MV-4-11 (cell line): ENCODE measurements at places on chromosomes 11 and 22.

GRCh38 chr11:68841718-68842426 lies at the start of gene CPT1A:
CPT1A (minus strand) TSS chr11:68841916; CDS start chr11:68815474, 26,442 bp downstream.
- DNase-seq, result peak; percentile 40

DNA sequence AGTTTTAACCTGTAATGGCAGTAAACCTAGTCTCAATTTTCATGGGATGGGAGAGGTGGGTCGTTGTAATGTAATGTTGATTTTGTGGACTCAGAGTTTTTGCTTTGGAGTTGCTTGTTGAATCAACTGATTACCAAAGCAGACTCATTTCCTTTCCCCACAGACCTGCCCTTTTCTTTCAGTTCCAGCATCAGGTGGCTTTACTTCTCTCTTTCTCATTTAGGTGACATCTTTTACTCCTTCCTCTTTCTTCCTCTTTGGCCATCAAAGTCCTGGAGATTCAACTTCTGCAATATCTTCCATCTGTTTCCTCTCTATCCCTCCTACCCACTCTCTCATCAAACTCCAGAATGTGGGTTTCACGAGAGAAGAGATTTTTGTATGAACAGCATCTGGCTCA lies 313.9 kb downstream of the TMEM135 start:
- DNase-seq, result peak; percentile 69

DNA sequence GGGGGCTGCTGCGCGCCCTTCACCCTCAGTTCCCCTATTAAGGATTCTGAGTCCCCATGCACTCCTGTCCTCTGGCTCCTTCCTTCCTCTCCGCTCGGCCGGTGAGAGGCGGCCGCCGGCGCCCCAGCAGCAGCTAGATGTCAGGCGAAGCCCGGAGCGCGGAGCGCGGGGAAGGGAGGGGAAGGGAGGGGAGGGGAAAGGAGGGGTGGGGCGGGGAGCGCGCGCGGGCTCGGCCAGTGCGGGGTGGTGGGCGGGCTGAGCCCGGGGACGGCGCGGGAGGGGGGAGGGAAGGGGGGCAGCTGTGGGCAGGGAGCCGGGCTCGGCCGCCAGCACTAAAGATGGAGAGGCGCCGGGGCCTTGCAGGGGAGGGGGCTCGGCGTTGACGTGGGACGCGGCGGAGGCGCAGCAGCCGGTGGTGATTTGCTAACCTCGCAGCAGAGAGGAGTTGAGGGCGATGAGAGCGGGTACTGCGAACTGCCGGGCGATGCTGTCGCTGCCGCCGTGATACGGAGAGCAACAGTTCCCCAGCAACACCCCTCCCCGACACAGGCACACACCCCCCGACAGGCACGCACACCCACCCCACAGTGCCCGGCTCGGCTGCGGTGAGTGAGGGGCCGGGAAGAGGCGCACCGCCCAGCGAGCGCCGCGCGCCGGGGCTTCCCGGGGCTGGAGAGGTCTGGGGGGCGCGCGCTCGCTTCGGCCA lies at the start of gene ZBTB16:
Gene ZBTB16, plus strand, starts transcription at position 434 of the 706 bp plus-strand sequence. CDS start 3,590 bp downstream, outside the sequence.
- peak; percentile 50 for DNase-seq

DNA sequence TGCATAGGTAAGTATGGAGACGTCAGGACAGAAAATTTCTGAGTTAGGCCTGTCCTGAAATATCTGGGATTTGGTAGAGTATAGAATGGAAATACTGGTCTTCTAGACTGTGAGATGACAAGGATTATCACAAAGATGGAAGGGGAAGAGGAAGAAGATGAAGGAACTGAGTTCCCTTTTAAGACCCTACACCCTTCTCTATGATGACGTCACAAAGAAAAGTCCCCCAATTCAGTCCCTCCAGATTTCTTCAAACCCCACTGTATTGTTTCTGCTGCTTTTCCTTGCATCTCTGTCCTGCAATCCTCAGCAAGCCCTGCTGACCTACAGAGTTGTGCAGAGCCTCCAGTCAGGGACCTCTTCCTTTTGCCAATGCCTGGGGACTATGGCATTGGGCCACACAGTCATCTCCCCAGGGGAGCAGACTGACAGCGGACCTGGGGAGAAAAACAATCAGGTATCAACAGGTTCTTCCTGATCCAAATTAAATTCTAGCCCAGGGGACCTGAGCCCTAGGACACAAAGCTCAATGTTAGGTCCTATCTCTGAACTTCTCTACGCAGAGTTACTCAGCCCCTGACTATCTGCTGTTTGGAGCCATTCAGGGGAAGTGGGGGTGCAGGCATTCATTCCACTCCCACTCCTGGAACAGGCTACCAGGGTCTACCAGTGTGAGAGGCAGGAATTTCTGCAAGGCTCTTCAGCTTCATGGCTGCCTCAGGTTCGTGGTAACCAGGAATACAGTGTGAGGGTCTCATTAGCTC lies 49.2 kb upstream of the POU2AF1 start:
- no peak for DNase-seq

DNA sequence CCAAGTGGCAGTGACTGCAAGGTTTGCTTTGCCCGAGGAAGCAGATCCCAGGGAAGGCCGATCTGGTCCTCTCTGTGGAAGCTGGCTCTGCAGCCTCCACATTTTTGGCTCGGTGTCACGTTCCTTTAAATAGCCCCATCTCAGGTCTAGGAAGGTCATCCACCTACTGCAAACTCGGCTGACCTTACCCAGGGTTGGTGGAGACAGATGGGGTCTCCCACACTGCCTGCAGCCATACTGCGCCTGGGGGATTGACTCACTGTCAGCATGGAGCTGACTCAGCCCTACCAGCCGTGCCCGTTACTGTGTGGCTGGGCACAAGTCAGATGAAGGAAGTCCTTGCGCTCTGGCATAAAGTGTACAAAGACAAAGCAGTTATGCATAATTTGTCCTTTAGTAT lies 16.9 kb downstream of the CDPF1 start:
- DNase-seq, result peak; percentile 69

GRCh38 chr22:36862251-36863242 lies 1.7 kb downstream of the NCF4 start:
- DNase-seq, result peak; percentile 92

- peak; percentile 76 for DNase-seq
Measured at GRCh38 chr11:63478896-63479295, 12.1 kb downstream of the PLAAT5 start.

GRCh38 chr11:78652843-78653239 lies 78.2 kb upstream of the NARS2 start:
- DNase-seq, result no peak

GRCh38 chr22:43535336-43535735 lies 123.5 kb downstream of the MPPED1 start:
- DNase-seq, result no peak

DNA sequence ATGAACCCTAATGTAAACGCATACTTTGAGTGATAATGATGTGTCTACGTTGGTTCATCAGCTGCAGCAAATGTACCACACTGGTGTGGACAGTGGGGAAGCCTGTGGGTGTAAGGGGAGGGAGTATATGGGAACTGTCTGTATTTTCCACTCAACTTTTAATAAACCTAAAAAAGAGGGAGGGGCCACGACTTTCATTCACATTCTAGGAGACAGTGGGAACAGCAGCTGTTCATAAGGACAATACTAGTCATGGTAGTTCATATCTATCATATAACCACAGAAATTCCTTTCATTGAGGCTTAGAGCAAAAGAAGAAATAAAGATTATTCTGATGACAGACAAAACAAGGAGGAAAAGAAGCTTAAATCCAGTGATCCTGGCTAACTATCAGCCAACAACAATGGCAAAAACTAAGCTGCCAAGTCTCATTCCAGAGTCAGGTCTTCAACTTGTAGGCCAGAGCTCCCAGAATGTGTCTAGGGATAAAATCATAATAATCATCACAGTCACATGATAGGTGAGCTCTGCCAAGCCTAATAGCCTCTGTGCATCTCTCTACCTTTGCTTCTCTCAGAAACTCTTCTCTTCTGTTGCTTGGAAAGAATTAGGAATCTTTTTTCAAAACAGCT lies 59.4 kb upstream of the CHRM4 start:
- DNase-seq, result no peak

DNA sequence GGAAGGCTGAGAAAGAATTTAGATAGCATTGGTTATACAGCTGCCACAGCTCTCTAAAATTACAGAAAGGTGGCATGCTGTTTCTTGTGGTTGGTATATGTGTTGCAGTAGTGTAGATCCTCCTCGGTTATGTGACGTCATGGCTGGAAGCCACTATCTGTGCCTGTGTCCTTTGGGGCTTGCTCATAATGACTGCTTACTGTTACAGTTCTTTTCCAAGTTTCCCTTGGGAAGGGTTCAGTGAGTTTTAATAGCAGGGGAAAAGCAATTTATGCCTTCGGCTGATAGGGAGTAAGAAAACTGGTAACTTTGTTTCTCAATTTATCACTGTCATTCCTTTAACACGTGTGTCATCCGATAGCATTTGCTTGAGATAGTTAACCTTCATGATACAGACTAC lies 47.2 kb downstream of the POLD3 start:
- DNase-seq, result no peak

DNA sequence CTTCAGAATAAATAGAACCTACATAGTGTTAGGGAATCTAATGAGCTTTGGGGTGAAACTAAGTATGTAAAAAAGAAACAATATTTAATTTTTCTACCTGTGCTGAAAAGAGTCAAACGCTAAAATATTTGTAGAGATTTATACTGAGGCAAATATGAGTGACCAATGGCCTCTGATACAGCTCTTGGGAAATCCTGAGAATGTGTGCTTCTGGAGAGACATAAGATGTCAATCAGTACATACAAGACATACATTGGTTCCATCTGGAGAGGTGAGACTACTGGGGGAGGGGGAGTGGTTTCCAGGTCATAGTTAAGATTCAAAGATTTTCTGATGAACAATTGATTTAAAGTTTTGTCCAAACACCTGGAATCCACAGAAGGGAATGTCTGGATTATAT lies 970 bp downstream of the ASRGL1 start:
- no peak for DNase-seq

DNA sequence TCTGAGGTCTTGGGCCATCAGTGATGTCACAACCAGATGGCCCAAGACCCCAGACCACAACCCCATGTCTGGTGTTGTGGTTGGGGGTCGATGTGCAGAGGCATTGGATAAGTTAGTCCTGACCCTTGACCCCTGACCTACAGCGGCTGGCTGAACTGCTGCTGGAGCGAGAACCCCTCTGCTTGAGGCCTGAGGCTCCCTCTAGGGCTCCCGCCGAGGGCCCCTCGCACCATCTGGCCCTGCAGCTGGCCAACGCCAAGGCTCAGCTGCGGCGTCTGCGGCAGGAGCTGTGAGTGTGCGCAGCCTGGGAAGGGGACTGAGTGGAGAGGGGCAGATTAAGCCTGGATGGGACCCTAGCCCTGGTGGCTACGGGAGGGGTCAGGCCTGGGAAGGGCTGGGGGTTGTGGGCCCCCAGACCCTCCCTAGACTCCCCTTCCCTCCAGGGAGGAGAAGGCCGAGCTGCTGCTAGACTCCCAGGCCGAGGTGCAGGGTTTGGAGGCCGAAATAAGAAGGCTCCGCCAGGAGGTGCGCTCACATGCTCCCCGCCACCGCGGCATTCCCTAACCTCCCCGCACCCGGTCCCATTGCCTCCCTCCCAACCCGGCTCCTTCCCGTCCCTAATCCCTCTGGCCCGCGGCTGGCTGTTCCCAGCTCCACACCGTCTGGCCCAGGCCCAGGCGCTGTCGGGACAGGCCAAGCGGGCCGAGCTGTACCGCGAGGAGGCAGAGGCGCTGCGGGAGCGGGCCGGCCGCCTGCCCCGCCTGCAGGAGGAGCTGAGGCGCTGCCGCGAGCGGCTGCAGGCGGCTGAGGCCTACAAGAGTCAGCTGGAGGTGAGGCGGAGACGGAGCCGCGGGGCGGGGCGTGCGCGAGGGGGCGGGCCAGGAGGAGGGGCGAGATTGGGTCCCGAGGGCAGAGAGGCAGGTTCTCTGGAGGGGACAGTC lies 2.1 kb downstream of the CCDC88B start:
- DNase-seq, result peak; percentile 91

DNA sequence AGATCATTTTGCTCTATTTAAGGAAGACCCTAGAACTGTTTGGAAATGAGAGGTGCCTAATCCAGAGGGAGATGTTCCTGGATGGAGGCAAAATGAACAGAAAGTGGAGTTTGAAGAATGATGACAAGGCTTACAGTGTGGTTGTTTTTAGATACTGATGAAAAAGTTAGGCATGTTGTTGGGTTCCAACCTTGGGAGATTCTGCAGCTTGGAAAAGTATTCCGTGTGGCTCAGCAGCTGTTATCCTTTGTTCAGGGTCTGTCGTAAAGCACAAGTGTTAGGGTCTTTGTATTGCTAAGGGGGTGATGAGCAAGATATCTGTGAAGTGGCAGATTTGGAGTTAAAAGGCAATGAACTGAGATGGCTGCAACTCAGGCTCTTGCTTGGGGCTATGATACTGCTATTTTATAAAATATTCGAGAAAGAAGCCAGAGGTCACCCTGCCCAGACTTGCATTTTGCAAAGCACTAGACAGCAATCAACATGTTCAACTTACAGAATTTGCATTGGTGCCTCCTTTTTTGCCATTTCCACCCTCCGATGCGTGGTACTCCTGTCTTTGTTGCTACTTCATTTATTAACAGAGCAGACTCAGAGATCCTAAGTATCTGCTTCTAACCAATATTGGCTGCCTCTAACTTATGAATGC lies 45.3 kb upstream of the POGLUT3 start:
- DNase-seq, result no peak

GRCh38 chr11:101034076-101034475 lies 95.5 kb downstream of the PGR start:
- DNase-seq, result no peak

DNA sequence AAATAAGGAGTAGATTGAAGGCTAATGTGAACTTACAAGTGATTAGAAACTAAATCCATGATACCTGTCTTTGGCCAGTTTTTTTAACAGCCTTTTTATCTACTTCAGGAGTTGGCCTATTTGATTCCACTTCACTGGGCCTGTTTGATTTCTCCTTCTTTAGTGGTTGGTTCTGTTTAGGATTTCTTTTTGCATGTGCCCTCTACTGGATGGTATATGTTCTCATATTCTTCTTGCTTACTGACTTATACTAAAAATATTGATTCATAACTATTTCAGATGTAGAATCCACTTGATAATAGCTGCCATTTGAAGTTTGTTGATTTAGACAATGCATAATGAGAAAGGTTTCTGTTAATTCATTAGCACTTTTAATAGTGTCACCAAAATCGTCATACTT lies 53.9 kb downstream of the USP47 start:
- peak; percentile 21 for DNase-seq

DNA sequence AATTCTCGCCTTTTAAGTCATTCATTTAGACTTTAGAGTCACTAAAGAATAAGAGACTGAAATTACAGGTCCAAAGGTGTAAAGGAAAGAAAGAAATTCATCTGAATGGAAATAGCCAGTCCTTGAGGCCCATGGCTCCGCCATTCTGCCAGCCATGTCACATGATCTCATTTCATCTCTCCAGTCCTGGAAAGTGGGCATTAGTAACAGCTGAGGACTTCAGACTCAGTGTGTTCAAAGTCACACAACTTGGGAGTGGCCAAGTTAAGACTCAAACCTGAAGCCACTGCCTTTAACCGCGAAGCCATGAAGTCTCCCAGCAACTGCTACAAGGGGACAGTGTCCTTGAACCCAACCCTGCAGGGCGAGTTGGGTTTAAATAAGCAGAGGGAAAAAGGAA lies 103.7 kb downstream of the PRR5L start:
- no peak for DNase-seq

GRCh38 chr11:46064221-46064620 lies 57.0 kb downstream of the PHF21A start:
- no peak for DNase-seq

- no peak for DNase-seq
Measured at GRCh38 chr11:67665541-67666302, 8.7 kb downstream of the ALDH3B2 start.
